Left renal cortex interstitium (tissue), 4 donors: ENCODE measurements at places on chromosomes 1 and 21.

DNA sequence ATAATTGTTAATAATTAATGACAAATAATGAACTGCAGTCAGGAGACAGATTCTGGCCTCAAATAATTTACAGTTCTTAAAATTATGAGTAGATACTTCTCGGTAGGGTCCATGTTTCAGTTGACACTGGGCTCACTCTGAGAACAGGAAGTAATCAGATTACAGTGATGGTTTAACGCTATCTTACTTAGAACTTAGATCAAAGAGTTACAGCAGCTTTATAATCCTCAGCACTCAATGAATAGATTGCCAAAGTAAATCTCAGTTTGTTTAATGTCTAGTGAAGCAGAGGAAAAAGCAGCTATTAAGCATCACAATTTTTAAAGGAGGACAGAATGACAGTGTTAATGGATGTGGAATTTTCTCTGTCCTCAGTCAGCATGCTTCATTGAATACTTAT, 79.6 kb downstream of the PDE4B start:
- no peak for DNase-seq

- DNase-seq: no peak
These were observed 1.3 kb upstream of the DNAJC16 start for GRCh38 chr1:15525050-15526020.

DNA sequence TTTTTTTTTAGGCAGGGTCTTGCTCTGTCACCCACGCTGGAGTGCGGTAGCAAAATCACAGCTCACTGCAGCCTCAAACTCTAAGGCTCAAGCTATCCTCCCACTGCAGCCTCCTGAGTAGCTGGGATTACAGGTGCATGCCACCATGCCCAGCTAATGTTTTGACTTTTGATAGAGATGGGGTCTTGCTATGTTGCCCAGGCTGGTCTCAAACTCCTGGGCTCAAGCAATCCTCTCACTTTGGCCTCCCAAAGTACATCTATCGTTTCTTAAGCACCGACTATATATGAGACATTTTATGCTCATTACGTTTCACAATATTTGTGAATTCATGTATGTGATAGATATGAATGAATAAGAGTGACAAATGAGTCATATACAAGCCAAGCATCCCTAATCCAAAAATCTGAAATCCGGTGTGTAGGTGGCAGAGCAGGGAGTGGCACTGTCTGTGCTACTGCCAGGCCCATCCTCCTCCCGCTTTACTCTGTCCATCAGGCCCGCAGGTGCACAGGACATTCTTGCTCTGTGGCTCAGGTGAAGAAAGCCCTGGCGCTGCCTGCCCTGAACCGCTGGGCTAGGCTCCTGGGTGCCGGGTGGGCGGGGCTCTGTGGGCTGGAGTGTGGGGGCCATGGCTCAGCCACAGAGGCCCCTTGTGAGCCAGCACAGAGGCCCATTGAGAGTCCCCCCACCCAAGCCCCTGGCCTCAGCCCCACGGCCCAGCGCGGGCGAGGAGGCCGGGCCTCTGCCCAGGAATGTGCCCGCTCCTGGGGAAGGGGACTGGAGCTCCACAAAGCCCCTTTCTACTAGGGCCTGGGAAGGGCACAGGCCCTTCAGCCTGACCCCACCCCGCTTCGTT, 45.3 kb downstream of the HSPG2 start:
- DNase-seq: no peak

DNA sequence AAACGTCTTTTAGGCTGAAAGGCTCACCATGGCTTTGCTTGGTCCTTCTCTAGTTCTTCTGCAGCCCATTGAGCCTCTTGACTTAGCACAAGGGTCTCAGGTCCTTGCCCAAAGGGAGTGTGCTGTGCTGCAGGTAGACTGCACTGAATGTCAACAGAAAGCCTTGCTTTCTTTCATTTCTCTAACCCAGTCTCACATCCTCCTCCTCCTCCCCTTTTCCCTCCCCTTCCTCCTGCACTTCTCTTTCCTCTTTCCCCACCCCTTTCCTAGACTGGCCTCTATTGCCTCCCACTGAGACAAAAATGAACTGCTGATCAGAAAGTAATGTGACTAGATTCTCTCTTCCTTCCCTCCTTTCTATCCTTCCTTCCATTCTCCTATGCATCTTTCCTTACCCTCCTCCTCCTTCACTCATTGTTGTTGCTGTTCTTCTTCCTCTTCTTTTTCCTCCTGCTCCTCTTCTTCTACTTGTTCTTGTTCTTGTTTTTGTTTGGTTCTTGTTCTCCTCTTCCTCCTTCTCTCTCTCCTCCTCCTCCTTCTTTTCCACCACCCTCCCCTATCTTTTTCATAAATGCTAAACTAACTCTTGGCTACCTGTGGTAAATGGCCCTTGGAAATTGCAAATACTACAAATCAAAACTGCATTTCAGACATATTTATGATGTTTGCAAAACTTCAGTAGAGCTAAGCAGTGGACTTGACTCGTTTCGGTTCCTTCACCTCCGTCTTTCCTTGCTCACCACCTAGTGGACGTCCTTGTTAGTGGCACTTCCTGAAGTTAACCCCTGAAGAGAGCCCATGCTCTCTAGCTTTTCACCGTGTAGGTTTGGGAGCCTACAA, at the start of gene SELL:
Gene SELL, minus strand, starts transcription at position 152 of the 840 bp plus-strand sequence. Its CDS starts 122 bp downstream, at position 30.
- DNase-seq: peak; percentile 47

DNA sequence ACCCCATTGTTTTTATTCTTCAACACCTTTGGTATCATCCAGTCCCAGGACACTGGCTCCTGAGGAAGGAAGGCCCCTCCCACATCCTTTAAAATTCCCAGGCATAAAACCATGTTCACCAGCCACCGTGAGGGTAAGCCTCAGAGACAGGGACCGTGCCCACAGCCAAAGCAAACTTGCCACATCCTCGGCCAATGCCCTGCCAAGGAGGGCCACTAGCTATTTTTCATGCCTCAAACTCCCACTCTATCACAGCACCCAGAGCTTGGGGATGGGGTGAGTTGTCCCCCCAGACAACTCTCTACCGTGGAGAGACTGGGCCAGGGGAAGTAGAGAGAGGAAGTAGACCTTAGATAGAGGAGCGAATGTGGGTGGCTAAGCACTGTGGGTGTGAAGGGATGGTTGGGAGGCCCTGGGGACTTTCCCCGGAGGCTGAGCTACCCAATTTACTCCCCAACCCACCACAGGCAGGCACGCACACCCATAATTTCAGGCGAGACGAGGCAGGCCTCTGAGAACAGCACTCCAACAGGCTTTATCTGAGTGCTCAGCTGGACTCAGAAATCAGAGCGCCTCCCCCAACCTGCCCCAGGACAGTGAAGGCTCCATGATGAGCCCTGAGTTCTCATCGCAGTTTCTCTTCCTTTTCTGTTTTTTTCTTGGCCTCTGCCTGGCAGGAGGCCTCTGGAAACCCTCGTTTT, 15.9 kb upstream of the BTG2 start:
- no peak for DNase-seq

DNA sequence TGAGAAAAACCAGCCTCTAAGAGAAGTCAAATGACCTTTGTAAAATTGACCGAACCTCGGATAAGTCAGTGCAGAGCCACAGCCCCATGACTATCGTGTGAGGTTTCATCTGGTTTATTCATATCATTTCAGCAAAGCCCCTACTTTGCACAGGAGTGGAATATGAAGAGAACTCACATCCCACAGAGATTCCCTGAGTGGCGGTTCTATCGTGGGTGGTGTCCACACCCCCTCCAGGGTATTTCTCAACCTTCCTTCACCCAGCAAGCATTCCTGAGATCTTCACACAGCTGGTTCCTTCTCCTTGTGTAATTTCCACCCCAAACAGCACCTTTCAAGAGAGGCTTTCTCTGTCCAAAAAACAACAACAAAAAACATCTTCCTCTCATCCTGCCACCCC, 47.5 kb downstream of the EVA1C start:
- DNase-seq: no peak

DNA sequence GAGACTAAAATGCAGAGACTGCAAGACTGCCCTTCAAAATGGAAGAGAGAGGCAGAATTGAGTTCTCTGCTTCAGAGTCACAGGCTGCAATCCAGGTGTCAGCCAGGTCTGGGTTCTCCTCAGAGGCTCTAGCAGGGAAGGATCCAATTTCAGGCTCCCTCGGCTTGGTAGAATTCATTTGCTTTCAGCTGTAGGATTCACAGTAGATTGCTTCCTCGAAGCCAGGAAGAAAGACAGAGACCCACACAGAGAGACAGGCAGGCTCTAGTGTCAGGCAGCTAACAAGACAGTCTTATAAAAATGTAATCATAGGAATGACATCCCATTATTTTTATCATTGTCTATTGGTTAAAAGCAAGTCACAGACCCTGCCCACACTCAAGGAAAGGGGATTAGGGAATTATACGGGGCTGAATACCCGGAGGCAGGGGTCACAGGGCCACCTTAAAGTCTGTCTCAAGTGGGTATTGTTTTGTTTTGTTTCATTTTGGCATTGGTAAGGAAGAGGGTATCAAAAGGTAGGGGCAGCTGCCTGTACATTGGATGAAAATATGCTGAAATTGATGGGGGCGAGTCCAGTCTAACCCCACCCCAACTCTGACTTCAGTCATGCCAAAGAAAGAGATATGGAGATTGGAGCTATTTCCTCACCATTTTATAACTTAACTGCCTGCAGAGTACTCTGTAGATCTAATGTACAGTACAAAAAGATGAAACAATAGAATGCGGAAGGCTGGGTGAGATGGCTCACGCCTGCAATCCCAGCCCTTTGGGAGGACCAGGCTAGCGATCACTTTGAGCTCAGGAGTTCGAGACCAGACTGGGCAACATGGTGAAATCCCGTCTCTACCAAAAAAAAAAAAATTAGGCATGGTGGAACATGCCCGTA, 9.5 kb upstream of the TBCE start:
- no peak for DNase-seq

DNA sequence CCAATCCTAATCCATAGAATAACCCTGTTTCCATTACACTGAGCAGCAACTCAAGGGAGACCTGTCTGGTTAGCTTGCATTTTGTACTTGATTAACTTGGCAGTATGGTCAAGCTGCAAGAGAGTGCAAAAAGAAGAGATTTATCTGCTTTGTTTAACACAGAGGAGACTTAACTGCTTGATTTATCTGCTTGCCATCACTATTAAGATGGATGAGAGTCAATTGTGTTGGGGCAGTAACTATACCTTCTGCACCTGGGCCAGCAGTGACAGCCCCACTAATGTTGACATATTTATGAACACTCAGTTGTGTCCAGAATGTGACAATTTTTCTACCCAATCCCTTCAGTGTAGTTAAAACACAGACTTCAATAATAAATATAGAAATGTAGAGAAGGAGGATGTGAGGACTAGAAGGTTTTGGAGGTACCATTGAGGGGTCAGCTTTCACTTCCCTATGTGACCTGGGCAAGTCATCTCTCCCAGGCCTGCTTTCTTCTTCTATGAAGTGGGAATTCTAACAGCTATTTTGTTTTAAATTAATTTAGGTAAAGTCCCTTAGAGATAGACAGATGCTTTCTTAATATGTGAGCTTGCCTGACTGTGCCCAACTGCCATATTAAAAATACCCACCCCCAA, 159.1 kb upstream of the KCNK2 start:
- no peak for DNase-seq

- no peak for DNase-seq
These were observed 80.4 kb downstream of the RUNX1 start for GRCh38 chr21:34968414-34969333.

GRCh38 chr1:57411262-57411661, 12.6 kb downstream of the DAB1 start:
- DNase-seq: no peak

- DNase-seq: no peak
These were observed 27.5 kb downstream of the SLC37A1 start for GRCh38 chr21:42541174-42541573.

- DNase-seq: no peak
These were observed 68.4 kb downstream of the LUZP1 start for GRCh38 chr1:23100074-23100748.

DNA sequence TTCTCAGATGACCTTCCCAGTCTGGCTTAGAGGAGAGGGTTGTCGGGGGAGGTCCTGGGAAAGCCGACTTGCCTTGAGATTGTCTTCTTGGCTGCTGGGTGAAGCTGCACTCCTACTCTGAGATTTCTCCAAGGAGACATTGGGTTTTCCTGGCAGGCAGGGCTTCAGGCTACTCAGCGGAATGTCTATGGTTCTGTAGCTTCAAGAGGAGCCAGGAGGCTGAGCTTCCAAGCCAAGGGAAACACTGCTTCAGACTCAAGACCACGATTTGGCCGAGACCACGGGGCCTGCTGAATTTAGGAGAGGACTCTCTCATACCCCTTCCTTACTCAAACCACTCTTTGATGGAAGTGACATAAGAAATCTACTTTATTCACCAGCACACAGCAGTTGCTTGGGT, 67.8 kb downstream of the NTMT2 start:
- no peak for DNase-seq

DNA sequence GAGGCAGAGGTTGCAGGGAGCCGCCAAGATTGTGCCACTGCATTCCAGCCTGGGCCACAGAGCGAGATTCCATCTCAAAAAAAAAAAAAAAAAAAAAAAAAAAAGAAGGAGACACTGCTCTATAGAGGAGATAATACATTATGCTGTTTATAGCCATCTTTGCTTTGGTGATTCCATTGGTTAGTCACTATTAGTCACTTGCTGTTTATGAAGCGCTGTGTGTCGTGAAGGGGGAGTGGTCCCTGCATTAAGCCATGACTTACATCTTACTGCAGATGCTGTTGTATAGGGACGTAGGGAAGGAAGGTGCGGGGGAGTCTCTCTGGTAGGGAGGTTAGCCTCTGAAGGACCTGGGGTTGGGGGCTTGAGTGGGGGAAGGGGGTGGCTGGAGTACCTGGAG, 48.3 kb downstream of the HUNK start:
- DNase-seq: no peak

GRCh38 chr1:176602388-176603004, 139.5 kb downstream of the PAPPA2 start:
- DNase-seq: no peak

DNA sequence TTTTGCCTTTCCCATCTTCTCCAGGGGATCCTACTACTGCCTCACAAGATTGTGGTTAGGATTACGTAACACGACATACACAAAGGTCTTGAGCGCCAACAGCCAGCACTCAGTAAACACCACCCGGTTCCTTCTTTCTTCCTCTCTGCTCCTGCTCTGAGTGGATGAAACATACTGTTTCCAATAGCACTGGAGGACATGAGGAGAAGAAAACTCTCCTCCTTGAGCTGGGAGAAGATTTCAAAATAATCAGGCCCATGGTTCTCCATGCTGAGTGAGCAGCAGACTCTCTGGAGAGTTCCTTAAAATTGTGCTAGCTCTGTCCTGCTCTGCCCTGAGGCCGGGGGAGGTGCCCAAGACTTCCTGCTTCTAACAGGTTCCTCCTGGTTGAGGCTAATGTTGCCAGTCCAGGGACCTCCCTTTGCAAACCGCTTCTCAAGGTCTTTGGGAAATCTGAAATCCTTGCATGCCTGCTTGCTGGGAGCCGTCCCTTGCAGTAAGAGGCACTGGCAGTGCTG, 29.4 kb upstream of the MX1 start:
- no peak for DNase-seq
